ENCODE measurements at places on chromosomes 7 and 10.

GRCh38 chr10:117511601-117512390 lies 30.8 kb upstream of the EMX2 start:
- DNase-seq = no peak

GRCh38 chr10:59124187-59124586 lies 52.3 kb upstream of the PHYHIPL start:
- no peak for DNase-seq

- peak; percentile 73 for DNase-seq
These were observed 64.7 kb downstream of the BICC1 start for GRCh38 chr10:58577437-58577777.

DNA sequence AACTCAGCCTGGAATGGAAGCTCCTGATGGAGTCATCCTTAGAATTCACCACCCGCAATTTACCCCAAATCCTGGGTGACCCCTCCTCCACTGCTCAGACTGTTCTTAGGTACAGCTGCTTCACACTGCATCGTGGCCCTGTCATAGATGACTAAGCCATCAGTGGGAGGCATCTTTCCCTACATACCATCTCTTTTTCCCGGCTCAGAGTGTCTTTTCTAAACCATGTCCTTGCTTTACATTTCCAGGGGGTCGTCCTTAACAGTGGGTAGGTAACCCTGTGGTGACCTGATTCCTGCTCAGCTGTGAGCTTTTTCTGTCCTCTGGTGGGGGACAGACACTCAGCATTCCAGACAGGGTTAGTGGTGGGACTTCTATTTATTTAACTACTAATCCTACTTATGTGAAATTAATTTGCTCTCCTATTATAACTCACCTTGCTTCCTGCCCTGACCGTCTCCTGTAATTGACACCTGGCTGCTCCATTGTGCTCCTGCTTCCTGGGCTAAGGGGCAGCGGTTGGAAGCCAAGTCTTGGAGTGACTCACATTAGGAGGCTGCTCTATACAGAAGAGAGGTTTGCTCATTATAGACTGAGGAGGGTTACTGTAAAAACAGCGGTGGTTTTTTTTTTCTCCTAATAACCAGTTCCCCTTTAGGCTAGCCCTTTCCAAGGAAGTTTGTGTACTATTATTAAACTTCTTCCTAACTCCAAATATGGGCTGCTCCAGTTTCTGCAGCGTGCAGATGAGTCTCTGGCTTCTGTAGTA lies 40.6 kb downstream of the PYROXD2 start:
- DNase-seq = peak; percentile 33

DNA sequence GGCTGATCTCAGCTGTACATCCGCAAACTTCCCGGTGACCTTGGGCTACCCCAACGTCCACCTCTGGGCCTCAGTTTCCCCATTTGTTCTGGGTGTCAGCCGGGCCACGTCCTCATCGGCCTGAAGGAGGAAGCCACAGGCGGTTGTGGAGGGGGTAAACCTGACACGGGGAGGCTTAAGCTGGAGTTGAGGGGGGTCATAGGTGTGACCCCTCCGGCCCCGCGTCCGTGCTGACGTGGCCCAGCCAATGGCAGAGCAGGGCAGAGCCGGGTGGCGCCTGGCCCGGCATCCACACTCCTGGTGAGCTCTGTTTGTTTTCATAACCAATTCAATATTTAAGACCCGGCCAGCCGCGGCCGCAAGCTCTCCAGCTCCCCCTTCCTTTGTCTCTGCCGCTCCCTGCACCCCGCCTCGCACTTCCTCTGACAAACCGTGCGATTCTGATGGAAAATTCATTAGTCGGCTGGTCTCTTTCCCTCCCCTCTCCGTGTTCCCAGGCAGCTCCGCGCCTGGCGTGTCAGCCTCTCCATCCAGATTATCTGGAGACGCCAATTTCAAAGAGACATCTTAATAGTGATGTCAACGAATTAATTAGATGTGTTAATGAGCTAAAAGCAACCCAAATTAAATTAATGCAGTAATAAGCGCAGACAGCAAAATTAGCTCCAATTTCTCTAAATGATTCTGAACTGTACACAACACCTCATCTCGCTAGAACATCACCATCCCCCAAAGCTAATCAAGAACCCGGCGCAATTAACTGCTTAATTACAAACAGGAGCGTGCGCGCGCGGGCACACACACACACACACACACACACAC lies 55.4 kb downstream of the MICALL2 start:
- peak; percentile 40 for DNase-seq

DNA sequence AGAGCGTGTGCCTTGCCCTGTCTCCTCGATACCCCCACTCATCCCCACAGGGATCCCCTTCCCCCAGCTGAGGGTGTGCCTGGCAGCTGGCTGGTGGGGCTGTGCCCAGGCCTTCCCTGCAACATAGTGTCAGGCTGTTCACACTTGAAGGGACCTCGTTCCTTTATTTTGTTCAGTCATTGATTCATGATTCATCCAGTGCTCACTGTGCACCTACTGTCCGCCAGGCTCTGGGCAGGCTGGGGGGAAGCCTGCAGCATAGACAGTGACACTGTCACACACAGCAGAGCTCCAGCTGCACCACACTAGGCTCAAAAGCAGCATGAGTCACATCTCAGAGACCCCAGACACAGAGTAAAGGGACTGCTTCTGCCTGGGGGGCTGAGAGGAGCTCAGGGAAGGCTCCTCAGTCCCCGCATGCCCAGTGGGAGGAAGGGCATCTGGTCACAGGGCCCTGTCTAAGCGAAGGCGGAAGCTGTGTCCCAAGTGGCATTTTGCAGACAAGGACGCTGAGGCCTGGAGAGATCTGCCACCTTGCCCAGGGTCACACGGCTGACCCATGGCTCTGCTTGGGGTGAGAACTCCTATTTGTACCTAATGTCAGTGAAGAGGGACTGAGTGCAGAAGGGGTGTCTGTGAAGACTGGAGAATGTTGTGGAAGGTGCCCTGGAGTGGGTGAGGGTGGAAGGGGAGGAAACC lies 27.9 kb downstream of the CDH23 start:
- no peak for DNase-seq

- DNase-seq = no peak
These were observed 1150.3 kb downstream of the TYW1 start for GRCh38 chr7:68146983-68147382.

DNA sequence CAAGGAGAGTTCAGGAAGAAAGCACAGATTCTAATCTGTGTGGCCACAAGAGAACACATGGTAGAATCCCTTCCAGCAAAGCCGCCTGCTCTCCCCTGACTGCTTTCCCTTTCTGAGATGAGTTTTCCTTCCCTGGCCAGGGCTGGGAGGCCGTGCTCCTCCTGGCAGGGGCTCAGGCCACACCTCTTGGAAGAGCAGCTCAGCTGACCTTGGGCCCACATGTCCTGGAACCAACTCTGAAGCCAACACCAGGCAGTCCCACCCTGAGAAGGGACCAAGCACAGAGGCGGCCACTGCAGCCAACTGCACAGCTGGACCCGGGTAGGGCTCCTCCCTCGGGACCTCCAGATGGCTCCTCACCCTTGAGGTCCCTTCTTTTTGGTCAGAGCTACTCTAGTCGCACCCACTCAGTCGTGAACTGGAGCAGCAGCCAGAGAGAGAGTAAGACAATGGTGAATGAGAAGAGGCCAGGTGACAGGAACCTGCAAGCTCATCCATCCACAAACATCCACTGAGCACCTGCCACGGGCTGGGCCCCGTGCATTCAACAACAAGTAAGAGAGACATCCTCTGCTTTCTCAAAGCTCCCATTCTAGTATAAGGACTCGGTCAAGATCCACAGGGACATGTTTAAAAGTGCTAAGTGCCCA lies 40.3 kb downstream of the FAM53B start:
- DNase-seq = no peak

- DNase-seq = peak; percentile 71
These were observed 2.4 kb downstream of the ADCK2 start for GRCh38 chr7:140674899-140675701.

DNA sequence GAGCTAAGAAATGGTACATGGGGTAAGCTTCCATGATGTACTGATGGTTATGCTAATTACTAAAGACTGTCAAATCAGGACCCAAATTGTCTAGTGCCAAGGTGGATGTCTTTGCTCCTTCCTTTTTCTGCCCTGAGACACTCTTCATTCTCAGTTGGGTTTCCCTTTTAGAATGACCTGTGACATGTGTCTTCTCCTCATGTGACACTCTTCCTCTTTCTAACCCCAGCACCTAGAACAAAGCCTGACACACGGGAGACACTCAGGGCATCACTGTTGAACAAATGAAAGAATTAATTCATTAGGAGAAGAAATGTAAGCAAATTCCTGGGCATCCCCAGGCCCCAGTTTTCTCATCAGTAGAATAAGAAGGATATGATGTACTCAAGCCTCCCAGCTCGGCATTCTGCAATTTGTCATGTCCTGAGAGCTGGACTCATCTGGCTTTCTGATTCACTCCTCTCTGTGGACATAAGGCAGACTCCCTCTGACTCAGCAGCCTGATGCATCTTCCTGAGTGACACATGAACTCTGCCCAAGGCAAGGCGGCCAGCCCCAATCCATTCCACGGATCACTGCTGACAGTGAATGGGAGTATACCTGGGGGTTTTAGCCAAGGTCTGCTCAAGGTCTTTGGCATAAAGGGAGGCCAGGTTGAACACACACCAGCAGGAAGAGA lies 473.8 kb downstream of the KCNMA1 start:
- DNase-seq = peak; percentile 99

- no peak for DNase-seq
These were observed 3.3 kb downstream of the TMEM140 start for GRCh38 chr7:135151132-135151531.

DNA sequence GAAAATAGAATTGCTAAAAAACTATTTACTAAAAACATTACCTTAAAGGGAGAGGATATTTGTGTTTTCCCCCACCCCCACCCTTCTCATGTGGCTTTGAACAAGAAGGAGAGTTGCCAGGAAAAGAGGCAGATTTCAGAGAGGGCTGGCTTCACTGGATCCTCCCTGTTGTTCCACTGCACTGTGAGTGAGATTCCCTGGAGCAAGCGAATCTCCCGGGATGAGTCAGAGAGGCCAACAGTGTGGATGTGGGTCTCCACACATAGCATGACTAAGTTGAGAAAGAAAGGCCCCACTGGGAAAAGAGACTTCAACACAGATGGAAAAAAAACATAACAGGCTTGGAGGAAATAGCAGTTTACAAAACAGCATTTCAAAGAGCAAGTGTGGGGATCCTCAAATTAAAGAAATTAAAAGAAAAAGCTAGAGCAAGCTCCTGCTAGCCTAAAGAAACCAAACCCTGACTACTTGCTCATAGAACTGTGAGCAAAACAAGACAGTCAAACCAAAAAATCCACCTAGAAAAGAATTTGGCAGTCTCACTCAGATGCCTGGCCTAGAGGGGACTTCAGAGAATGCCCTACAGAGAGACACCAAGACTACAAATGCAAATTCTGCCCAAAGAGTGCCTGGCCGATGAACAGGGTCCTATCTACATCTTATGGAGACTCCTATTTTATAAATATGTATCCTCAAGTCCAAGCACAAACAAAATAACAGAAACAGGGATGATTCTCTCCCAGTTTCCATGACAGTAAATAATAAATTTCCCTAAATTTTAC lies 3.4 kb downstream of the CAV1 start:
- peak; percentile 99 for DNase-seq

DNA sequence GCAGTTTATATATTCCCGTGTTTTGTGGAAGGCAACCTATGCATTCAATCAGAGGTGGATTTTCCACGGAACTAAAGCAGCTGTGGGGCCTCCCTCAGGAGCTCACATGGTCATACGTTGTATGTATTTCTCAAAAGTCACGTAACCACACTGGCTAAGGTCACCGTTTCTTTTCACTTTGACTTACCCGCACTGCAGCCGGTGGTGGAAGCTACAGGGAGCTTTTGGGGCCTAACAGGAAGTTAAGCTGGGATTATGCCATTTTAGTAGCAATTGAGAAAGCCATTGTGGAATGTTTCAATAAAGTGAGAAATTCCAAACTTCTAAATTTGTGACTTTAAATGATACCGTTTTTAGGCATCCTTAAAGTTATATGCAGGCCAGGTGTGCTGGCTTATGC lies 111.2 kb upstream of the KLF6 start:
- no peak for DNase-seq

- DNase-seq = no peak
These were observed 98.9 kb upstream of the PRR15 start for GRCh38 chr7:29464753-29465152.

DNA sequence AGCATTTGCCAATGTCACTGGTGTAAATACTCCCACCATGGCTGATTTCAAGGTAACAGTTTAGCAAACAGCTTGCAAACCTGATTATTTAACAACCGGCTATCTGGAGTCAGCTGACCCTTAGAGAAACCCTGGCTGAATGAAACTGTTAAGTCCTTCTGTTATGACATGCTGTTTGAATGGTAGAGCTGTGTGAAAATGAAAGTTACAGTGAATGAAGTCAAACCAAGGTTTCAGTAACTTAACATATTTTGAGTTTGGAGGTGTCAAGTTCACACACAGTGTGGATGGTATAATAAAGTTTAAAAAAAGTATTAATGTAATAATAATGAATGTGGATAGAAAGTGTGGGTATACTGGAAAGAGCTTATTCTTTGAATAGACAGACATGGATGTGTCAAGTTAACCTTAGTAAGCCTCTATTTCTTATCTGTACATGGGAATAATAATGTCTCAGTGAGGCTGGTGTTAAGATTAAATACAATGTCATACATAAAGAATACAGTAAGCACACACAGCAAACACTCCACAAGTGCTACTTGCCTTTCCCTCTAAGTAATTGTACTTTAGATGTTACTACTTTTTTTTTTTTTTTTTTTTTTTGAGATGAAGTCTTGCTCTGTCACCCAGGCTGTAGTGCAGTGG lies 150.4 kb downstream of the TAX1BP1 start:
- no peak for DNase-seq

DNA sequence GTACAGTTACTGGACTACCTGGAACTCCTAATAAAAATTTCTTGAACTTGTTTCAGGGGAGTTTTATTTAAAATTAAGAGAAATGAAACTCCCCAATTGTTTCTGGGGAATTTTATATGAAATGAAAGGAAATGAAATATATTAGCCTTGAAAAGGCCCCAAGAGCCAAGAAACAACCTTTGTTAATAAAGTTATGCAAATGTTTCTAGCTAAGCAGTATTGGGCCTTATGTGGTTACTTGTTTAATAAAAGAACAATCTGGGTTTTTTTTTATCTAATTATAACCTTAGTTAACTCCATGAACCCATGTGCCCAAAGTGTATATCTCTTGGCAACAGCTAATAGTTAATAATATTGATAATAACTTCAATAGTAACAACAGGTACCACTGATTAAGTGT lies 222.8 kb downstream of the EXOC4 start:
- DNase-seq = no peak

GRCh38 chr10:71998119-71998839 lies 34.1 kb downstream of the CHST3 start:
- no peak for DNase-seq

GRCh38 chr10:80154626-80154977 lies 22.1 kb downstream of the PLAC9 start:
- no peak for DNase-seq

GRCh38 chr7:44431091-44431608 lies 59.3 kb downstream of the NUDCD3 start:
- no peak for DNase-seq

GRCh38 chr7:49125246-49125645 lies 200.9 kb downstream of the CDC14C start:
- no peak for DNase-seq

Measured in stromal cell of bone marrow (primary cell).